DMS153 (cell line): ENCODE measurements at places on chromosomes 11 and 22.

GRCh38 chr22:28999919-29000556, 61.6 kb downstream of the C22orf31 start:
- no peak for DNase-seq

- DNase-seq = no peak
Measured at GRCh38 chr11:35995681-35996271, 51.9 kb downstream of the LDLRAD3 start.

DNA sequence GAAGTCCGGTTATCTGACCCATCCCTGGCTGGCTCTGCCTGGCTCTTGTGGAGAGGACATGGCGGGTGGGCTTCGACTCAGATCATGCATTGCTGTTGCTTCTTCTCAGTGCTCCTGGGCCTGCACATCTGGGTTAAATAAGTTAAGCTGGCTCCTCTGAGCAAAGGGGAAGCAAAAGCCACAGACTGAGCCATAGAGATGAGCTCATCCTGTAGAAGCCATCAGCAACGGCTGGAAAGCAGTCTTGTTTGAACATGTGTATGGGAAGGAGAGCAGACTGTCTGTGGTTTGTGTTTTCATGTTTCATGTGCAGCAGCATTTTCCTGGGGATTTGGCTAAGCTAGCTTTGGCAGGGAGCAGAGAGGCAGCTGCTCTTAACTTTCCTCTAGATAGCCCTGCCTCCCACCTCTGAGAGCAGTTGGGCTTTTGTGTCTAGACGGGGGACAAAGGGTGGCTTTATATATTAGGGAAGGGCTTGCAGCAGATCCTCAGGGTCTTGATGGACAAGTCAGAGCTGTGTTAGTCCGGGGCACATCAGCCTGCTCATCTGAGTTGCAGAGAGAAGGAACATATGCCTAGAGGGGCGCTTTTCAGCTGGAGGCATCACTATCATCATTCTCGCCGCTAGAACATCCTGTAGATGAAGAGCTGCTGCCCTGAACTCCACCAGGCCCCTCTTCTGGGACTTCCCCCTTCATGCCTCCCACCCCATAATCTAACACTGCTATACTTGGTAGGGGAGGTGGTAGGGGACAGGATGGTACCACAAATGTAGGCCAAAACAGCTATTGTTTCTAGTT, 14.9 kb downstream of the DCPS start:
- no peak for DNase-seq

DNA sequence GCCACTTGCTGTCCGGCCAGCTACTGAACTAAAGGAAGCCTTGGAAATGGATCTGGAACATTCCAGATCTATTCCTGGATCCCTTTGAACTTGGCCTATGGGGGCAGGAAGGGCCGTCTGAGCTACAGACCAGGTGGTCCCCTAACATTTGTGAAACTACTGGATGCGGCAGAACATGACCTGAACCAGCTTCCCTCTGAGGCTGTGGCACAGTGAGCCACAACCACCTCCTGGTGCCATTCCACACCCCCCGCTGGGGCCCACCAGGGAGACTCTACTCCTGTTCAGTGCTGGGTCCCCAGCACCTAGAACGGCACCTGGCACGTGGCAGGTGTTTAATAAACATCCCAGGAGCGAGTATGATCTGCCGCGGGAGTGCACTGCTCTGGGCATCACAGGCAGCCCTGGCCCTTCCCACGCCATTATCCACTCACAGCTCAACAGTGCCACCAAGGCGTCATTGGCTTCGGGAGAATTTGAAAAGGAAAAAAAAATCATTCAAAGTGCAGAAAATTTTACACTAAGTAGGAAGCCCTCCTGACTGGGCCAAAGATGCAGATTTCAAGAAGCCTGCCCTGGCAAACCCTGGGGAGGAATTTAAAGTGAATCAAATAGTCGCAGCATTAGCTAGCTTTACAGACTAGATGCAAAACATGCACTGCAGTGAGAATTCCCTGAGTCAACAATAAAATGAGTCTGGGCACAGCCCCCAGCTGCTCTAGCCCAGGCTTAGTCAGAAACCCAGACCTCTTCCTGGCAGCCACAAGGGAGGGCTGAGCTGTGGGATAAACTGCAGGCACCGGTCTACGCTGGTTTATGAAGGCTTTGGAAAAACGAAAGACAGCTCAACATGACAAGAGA, 14.3 kb upstream of the EFCAB6 start:
- no peak for DNase-seq

GRCh38 chr22:43829904-43830851, 18.1 kb upstream of the EFCAB6 start:
- DNase-seq = no peak

GRCh38 chr22:21694394-21694793, 28.6 kb downstream of the PPIL2 start:
- DNase-seq = no peak

DNA sequence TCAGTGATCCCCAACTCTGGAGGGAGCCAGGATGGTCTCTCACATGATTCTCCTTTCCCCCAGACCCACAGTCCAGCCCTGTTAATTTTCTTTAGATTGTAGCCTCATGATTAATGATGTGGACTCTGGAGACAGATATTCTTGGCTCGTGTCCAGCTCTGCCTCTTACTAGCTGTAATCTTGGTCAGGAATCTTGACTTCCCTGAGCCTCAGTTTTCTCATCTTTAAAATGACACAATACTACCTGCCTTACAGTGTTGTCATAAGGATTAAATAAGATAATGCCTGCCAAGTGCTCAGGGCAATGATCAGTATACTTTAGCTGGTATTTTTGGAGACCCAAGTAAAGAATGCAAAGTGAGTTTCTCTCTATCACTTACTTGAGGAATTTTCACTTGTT, 60.0 kb downstream of the SPECC1L start:
- no peak for DNase-seq
